Activated CD4-positive, alpha-beta T cell treated with anti-CD3 and anti-CD28 coated beads, Interleukin-2, Interleukin-6, amounts not matched to agents 100 ng/mL and 50 ng/mL, durations not matched to agents 16 hours and 8 hours (primary cell): ENCODE measurements at places on chromosomes 2 and 18.

GRCh38 chr2:104834431-104835153 lies 19.3 kb upstream of the POU3F3 start:
- DNase-seq = no peak

- DNase-seq = no peak
These were observed 1363.9 kb upstream of the CRIM1 start for GRCh38 chr2:34991508-34992274.

GRCh38 chr2:127620866-127621265 lies 25.1 kb upstream of the GPR17 start:
- no peak for DNase-seq

- no peak for DNase-seq
These were observed 3.8 kb downstream of the COL4A4 start for GRCh38 chr2:227160164-227160563.

GRCh38 chr18:25678221-25678620 lies 326.3 kb upstream of the ZNF521 start:
- no peak for DNase-seq

- DNase-seq = no peak
These were observed 46.9 kb downstream of the UXS1 start for GRCh38 chr2:106147159-106147558.

DNA sequence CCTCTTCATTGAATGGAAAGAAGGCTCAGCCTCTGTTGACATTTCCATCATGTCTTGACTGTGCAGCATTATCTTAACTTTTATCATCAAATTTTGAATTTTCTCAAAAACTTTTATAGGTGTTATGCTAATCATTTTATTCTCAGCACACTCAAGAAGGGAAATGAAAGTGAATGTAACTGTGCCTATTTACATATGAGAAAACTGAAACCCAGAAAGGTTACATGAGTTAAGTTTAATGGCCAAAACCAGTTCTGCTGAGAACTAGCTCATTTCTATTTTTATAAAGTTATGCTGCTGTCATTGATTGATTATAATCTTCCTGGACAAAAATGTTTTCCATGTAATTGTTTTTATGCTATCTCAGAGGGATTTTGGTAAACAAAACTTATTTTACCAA lies 618.8 kb upstream of the NRXN1 start:
- no peak for DNase-seq
